Pancreas (tissue), 10 donors: ENCODE measurements at places on chromosomes 2 and 18. TPM values are rescaled to one million over a fixed set of nuclear protein-coding genes. Genes with fewer than 3 reads are reported as not detected.

LRATD1 gene
- 3.0 TPM for polyA plus RNA-seq

- no peak for DNase-seq
Observed at GRCh38 chr2:218193701-218194100, 23.3 kb upstream of the ARPC2 start.

GRCh38 chr2:148645539-148646230 is 1.1 kb downstream of the EPC2 start:
- peak; percentile 36 for DNase-seq

DNA sequence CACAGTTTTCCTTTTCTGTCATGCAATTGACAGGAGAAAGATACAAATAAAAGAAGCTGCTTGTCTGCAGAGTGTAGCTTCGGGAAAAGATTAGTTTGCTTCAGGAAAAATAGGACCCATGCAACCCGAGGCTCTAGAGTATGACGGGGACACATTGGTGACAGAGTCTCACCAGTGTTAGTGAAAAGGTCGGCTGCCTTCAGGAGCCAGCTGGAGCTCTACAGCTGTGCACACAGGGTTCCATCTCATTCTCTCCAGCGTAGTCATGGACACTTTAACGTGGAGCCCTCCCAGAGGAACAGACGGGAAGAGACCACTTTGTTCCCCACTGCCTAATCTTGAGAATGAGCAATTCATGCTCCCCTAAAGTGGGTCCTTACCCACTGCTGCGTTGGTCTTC is 42.9 kb downstream of the FECH start:
- DNase-seq = no peak

COPS9 gene
- polyA plus RNA-seq = 199 TPM

DNA sequence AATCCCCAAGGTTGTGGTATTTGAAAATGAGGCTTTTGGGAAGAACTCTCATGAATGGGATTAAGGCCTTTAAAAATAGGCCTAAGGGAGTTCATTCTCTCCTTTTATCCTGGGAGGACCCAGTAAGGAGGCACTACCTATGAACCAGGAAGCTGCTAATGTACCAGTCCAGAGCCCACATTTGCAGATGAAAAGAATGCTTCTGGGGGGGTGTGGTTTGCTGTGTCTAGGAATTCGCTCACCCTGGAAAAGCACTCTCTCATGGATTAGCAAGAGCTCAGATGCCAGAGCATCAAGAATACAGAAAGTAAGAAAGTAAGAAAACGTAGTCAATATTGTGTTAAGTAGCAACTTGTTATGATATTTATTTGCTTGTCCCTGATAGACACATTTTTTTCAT is 785.7 kb upstream of the GYPC start:
- DNase-seq = no peak

PROKR1 gene
- polyA plus RNA-seq = 0.02 TPM

LIMS4 gene
- 2.7 TPM for polyA plus RNA-seq

- no peak for DNase-seq
Observed at GRCh38 chr2:44949329-44950151, 8.0 kb downstream of the SIX3 start.

PROM2 gene
- polyA plus RNA-seq = 8.3 TPM

DLX1 gene
- 0.15 TPM for polyA plus RNA-seq

DNA sequence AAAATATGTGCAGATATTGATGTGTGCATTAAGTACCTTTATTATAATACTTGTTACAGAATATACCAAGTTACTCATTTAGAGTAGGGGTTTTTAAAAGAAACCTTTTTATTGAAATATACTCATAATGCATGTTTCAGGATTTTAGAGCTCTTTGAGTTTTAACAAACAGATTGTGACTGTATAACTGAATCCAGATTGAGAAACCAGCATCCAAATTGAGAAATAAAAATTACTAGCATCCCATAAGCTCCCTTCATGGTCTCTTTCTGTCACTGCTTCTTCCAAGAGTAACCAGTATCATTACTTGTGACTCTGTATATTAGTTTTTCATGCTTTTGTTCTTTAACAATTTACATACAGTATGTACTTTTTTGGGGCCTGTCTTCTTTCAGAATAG is 156.9 kb downstream of the UBR3 start:
- no peak for DNase-seq

DNA sequence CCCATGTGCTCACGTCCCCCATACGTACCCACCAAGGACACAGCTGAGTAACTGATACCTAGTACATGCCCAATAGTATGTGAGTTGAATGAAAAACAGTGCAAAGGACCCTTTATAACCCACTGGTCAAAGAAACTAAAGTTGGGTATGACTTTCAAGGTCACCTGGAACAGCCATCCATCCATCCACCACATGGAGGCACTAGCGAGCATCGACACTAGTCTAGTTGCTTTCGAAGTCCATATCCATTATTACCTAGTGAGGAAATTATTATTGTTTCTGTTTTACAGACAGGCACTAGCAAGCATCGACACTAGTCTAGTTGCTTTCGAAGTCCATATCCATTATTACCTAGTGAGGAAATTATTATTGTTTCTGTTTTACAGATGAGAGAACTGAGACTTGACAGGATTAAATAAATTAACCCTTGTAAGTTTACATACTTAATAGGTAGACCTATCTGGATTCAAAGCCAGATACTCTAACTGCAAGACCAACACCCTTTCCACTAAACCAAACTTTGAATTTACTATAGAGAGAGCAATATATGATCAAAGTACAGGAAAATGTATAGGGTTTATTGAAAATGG is 233.7 kb downstream of the METTL4 start:
- no peak for DNase-seq

CFAP210 gene
- 0.73 TPM for polyA plus RNA-seq

DNA sequence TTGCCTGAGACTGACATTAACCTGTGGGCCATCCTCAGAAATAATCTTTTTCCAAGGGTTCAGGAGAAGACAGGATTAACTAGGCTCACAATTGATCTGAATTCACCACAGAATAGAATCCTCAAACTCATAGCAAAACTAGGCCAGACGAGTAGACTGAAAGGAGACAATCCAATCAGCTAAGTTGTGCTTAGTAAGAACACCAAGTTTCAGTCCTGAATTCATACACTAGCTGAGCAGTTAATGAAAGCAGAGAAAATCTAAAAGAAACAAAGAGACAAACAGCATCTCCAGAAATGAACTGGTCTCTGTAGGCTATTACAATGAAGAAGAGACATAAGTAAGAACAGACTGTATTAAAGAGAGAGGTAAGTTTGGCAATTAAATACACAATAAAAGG is 89.5 kb downstream of the GORASP2 start:
- DNase-seq = no peak

DNA sequence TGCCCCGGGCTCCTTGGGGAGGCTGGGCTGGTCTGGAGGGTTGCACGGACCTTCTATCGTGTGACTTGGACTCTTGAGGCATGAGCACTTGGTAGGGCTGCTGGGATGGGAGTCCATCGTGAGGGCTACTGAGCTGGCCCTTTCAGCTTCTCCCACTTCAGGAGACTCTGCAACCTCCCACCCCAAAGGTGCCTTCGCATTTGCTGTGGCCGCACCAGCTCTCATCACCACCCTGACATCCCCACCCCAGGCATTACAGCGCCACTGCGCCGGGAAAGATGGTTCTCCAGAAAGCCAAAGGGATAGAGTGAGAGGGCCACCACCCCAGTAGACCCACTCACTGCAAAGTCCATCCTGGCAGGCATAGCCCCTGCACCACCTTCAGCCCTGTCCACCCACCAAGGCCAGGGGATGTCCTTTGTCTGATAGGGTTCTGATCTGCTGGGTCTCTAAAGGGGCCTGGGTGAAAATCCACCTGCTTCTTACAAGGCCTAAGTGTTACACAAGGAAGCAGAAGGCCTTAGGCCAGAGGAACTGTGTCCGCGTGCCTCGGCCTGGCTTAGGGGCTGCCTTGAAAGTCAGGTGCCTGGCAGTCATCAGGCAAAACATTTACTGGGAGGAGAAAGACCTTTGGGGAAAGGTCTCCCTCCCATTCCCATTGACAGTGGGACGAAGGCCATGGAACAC is 5.1 kb downstream of the EHD3 start:
- DNase-seq = no peak

ANO7 gene
- polyA plus RNA-seq = 1.2 TPM

GRCh38 chr2:190911813-190912212 is 31.2 kb downstream of the GLS start:
- no peak for DNase-seq

GRCh38 chr2:27060323-27060722 is 8.9 kb downstream of the AGBL5 start:
- no peak for DNase-seq

UGT1A8 gene
- polyA plus RNA-seq = not detected

EFHD1 gene
- 4.8 TPM for polyA plus RNA-seq

TLX2 gene
- not detected for polyA plus RNA-seq

DNA sequence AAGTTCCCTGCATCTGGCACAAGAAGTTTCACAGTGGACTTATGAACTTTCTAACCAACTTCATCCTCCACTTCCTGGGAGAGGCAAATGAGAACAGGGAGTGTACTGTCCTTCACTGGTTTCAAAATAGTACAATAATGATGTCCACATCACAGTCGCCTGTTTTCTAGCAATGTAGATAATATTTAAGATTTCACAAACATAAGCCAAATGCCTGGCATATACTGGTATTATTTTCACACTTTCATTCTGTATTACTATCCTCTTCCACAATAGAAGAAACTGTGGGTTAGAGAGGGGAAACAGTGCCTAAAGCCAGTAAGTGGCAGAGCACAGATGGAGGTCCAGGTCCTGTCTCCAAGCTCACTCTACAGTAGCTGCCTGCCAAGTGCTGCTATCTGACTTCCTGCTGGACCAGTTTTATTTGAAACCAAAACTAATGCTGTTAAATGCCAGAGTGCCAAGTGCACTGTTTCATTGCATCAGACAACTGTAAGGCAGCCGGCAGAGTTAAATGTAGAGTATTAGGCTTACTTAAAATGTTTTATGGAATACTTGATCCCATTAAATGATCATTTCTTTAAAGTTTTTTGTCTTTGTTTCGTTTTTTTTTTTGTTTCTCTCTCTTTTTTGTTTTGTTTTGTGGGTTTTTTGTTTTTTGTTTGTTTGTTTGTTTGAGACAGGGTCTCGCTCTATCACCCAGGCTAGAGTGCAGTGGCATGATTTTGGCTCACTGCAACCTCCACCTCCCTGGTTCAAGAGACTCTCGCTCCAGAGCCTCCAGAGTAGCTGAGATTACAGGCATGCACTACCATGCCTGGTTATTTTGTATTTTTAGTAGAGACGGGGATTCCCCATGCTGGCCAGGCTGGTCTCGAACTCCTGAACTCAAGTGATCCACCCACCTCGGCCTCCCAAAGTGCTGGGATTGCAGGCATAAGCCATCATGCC is 15.1 kb downstream of the COBLL1 start:
- no peak for DNase-seq

- DNase-seq = no peak
Observed at GRCh38 chr2:18423636-18424035, 136.8 kb downstream of the RDH14 start.

KANSL3 gene
- polyA plus RNA-seq = 27.8 TPM

ANKRD44 gene
- 2.6 TPM for polyA plus RNA-seq

CNNM3 gene
- 13.6 TPM for polyA plus RNA-seq

TEX44 gene
- not detected for polyA plus RNA-seq

SPP2 gene
- polyA plus RNA-seq = not detected

DNA sequence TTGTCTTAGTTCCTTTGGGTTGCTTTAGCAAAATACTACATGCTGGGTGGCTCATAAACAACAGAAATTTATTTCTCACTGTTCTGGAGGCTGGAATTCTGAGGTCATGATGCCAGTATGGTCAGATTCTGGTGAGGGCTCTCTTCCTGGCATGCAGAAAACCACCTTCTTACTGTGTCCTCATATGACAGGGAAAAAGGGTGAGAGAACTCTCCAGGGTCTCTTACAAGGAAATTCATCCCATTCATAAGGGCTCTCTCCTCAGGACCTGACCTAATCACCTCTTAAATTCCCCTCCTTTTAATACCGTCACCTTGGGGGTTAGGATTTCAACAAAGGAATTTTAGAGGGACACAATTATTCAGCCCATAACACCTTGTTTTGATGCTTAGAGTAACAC is 243.1 kb upstream of the TNP1 start:
- no peak for DNase-seq

DNA sequence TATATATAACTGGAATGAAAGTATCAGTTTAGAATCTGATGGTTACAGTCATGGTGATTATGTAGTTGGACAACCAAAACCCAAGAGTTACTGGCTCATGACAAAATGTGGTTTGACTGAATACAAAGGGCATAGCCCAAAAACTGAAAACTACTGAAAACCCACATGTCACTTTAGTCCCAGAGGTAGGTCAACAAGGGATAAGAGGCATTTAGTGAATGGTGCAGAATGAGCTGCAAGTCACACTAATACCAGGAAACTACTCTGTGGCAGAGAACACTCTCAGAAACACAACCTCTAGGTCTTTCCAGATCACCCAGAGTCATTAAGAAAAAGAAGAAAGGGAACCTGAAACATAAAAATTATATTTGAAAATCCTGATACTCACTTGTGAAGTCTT is 154.5 kb downstream of the AGPS start:
- no peak for DNase-seq

- DNase-seq = no peak
Observed at GRCh38 chr2:151475071-151475470, 65.4 kb downstream of the RIF1 start.

GRCh38 chr2:228919808-228920207 is 351.3 kb downstream of the PID1 start:
- no peak for DNase-seq
